ENCODE measurements at places on chromosomes 3 and 15.
A peak's percentile ranks its signal among the peaks of the same experiment; 100 is the strongest.

DNA sequence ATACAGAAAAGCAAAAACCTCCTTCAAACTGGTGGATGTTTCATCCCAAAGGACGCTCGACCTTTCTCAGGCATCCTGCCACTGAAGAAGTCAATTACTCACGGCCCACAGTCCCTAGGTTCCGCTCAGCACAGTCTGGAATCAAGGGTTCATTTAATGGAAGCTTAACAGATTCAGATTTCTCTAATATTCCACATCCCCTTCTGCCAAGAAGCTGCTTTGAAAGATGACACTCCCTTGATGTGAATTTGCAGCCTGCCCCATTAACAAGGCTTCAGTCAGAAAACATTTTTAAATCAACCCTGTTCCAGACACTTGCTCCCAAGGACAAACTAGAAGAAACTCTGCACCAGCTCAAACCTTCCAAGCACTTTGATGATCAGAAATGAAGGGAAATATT lies 81.2 kb downstream of the LIPC start:
- no peaks in the 10 kb centered on the region for H3K36me3 ChIP-seq
- no peak for DNase-seq
- no peaks in the 10 kb centered on the region for H3K4me1 ChIP-seq
- H3K27me3 ChIP-seq: no peaks in the 10 kb centered on the region
- H3K4me3 ChIP-seq: no peak overlapping the region

- peak overlapping the region; percentile 49 for H3K27ac ChIP-seq
- H3K36me3 ChIP-seq: peaks cover 61% of the 10 kb centered on the region
- H3K4me3 ChIP-seq: no peak overlapping the region
- no peaks in the 10 kb centered on the region for H3K27me3 ChIP-seq
Observed at GRCh38 chr3:125011941-125012340, 43.9 kb downstream of the HEG1 start.

DNA sequence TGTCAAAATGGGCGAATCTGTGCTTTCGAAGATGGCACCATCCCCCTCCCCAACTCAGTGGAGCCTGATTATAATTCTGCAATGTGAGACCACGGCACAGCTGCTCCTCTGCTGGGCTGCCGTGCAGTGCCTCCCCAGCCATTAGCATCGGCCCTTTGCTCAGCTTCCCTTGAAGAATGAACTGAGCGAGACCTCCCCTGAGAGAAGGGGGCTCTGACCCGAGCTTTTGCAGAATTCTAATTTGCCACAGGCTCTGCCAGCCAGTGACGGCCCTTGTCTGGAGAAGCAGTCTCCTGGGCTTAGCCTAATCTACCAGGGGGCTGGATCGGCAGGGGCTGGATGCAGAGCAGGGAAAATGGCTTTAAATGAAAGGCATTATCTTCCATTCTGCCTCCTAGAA lies 57.2 kb downstream of the GLDN start:
- H3K27ac ChIP-seq: no peak overlapping the region
- H3K27me3 ChIP-seq: peaks cover 17% of the 10 kb centered on the region
- no peaks in the 10 kb centered on the region for H3K4me1 ChIP-seq
- no peaks in the 10 kb centered on the region for H3K36me3 ChIP-seq

GRCh38 chr3:21446027-21446426 lies 305.0 kb downstream of the ZNF385D start:
- H3K36me3 ChIP-seq: no peaks in the 10 kb centered on the region
- no peak overlapping the region for H3K27ac ChIP-seq
- DNase-seq: no peak

DNA sequence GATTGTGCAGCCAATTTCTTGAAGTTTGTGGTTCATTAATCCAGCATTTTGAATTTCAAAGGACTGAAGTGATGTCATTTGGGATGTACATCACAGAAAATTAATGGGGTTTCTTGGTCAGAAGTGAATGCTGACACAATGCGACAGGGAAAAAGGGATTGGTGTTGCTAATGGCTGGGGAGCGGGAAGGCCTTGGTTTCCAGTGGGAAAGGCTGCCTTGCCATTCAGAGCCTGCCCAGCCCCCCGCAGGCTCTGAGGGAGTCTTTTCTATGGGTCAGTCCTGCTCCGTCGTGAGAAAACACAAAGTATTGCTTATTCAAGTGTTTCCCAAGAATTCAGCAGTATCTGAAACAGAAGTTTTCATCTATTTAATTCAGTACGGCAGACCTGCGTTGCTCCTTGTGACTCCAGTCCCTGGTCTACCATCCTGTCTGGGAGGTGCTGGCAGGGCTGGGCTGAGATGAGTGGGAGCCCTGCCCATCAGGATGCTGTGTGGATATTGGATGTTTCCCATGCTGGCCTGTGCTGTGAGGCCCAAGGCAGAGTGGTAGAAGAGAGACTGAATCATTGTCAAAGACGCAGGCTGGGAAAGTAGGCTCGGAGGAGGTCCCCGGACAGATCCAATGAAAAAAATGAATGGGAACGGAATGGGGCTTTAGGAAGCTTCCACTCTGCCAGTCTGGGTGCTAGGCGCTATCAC lies 111.2 kb upstream of the KLHL25 start:
- peak; percentile 57 for DNase-seq
- no peaks in the 10 kb centered on the region for H3K36me3 ChIP-seq
- no peak overlapping the region for H3K27ac ChIP-seq
- no peak overlapping the region for H3K4me3 ChIP-seq
- no peaks in the 10 kb centered on the region for H3K27me3 ChIP-seq

Data from astrocyte (in vitro differentiated cells and primary cell).